Airway epithelial cell (primary cell): ENCODE measurements at places on chromosomes 6 and 20. TPM values are rescaled to one million over a fixed set of nuclear protein-coding genes. Genes with fewer than 3 reads are reported as not detected.

Gene RNF182
- 0.07 TPM in 1 of 2 replicates, not detected in the other for total RNA-seq

Gene COX7A2
- total RNA-seq, result 282 and 388 TPM in 2 replicates

Gene CBFA2T2
- 3.9 and 5.1 TPM in 2 replicates for total RNA-seq

Gene TRIM15
- not detected in 2 replicates for total RNA-seq

Gene ADAM33
- 0.79 TPM in 1 of 2 replicates, not detected in the other for total RNA-seq

Gene FRK
- 2.7 and 3.7 TPM in 2 replicates for total RNA-seq
